ENCODE measurements at places on chromosomes 2 and 18. TPM values are rescaled to one million over a fixed set of nuclear protein-coding genes. Genes with fewer than 3 reads are reported as not detected.

The PDE1A gene
- total RNA-seq = 26.5 TPM

The CD8B2 gene
- not detected for total RNA-seq

The CACNB4 gene
- total RNA-seq = 1.2 TPM

The REG3A gene
- not detected for total RNA-seq

The CAPN14 gene
- total RNA-seq = 0.33 TPM

The DSG2 gene
- total RNA-seq = 0.73 TPM

The ACTG2 gene
- total RNA-seq = 4.1 TPM

The RNF138 gene
- total RNA-seq = 16.3 TPM

The WBP1 gene
- 87.2 TPM for total RNA-seq

The TUBA3E gene
- total RNA-seq = not detected

The DTNB gene
- total RNA-seq = 6.3 TPM

The MAPK4 gene
- total RNA-seq = not detected

The IL1RN gene
- 0.17 TPM for total RNA-seq

The SULT6B1 gene
- total RNA-seq = not detected

The EIF5B gene
- 31.6 TPM for total RNA-seq

The TP53I3 gene
- 88.3 TPM for total RNA-seq

The LBX2 gene
- 6.3 TPM for total RNA-seq

The AMER3 gene
- total RNA-seq = not detected

The CDH20 gene
- total RNA-seq = not detected

The LIMS3 gene
- 2.3 TPM for total RNA-seq

The RPL31 gene
- 946 TPM for total RNA-seq

The FBXO48 gene
- total RNA-seq = 0.29 TPM

The MBOAT2 gene
- total RNA-seq = 73.4 TPM

The VWA3B gene
- total RNA-seq = not detected

The MARCHF4 gene
- total RNA-seq = 1.5 TPM

The CPO gene
- 0.17 TPM for total RNA-seq

The EEF1B2 gene
- 633 TPM for total RNA-seq

The FSIP2 gene
- total RNA-seq = 0.15 TPM

The POMC gene
- total RNA-seq = 3.8 TPM

The DYSF gene
- 0.15 TPM for total RNA-seq

The TMEM169 gene
- 0.29 TPM for total RNA-seq

The DTNA gene
- total RNA-seq = 17.5 TPM

The GPR35 gene
- total RNA-seq = 0.99 TPM

The ITPRIPL1 gene
- total RNA-seq = 5.8 TPM

The FBXO41 gene
- total RNA-seq = 3.1 TPM

The HOXD9 gene
- 0.17 TPM for total RNA-seq

The ALK gene
- total RNA-seq = under 0.01 TPM

The NAT8 gene
- total RNA-seq = not detected

The ZNF804A gene
- total RNA-seq = 2.3 TPM

Measured in smooth muscle cell of trachea (primary cell).